ENCODE measurements at places on chromosomes 6 and 20. TPM values are rescaled to one million over a fixed set of nuclear protein-coding genes. Genes with fewer than 3 reads are reported as not detected.

AKAP12 gene
- total RNA-seq, result 0.30 TPM

XKR7 gene
- total RNA-seq, result 0.07 TPM

NOX3 gene
- not detected for total RNA-seq

TNNC2 gene
- 1.4 TPM for total RNA-seq

ZC2HC1B gene
- not detected for total RNA-seq

RNF182 gene
- total RNA-seq, result not detected

TSHZ2 gene
- total RNA-seq, result 41.7 TPM

TGM2 gene
- total RNA-seq, result not detected

JARID2 gene
- total RNA-seq, result 26.1 TPM

PDE7B gene
- 0.25 TPM for total RNA-seq

SIRPG gene
- total RNA-seq, result 49.6 TPM

TGM6 gene
- not detected for total RNA-seq

ZNF217 gene
- total RNA-seq, result 70.9 TPM

CALHM5 gene
- 0.10 TPM for total RNA-seq

PSMA7 gene
- 172 TPM for total RNA-seq

RIMS1 gene
- not detected for total RNA-seq

CALHM6 gene
- 2.1 TPM for total RNA-seq

ZDHHC14 gene
- total RNA-seq, result 4.2 TPM

CD40 gene
- total RNA-seq, result 1.7 TPM

HECA gene
- 165 TPM for total RNA-seq

R3HDML gene
- total RNA-seq, result not detected

OLIG3 gene
- not detected for total RNA-seq

FAM83D gene
- total RNA-seq, result 8.6 TPM

Measured in CD4-positive, CD25-positive, alpha-beta regulatory T cell (primary cell).